Mesenchymal stem cell (in vitro differentiated cells and primary cell): ENCODE measurements at places on chromosomes 2 and 18.

- no peak for DNase-seq
These were observed 127.7 kb downstream of the SOCS6 start for GRCh38 chr18:70416496-70416895.

GRCh38 chr2:60070736-60071489 is 482.5 kb downstream of the BCL11A start:
- DNase-seq = no peak

GRCh38 chr18:74277296-74277695 is 14.5 kb downstream of the CYB5A start:
- no peak for DNase-seq

GRCh38 chr2:70852824-70853223 is 17.2 kb upstream of the CD207 start:
- no peak for DNase-seq

DNA sequence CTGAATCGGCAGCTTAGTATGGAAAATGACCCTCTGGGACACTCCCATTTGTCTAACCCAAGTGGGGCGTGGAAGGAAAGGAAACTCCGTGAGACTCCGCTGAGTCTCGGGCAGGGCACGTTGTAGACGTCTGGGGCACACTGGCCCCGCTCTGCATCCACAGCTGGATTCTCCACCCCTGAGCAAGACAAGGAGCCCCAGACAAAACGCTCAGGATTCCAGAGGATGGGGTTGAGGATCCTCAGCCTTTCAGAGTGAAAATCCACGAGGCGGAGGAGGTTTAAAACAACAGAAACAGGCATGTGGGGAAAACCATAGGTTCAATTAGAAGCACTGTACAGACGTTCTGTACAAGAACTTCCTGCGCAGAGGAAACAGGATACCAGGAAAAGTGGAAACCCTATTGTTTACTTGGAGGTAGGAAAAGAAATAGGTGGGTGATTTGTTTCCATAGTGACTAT is 124.9 kb upstream of the ZNF236 start:
- DNase-seq = no peak

DNA sequence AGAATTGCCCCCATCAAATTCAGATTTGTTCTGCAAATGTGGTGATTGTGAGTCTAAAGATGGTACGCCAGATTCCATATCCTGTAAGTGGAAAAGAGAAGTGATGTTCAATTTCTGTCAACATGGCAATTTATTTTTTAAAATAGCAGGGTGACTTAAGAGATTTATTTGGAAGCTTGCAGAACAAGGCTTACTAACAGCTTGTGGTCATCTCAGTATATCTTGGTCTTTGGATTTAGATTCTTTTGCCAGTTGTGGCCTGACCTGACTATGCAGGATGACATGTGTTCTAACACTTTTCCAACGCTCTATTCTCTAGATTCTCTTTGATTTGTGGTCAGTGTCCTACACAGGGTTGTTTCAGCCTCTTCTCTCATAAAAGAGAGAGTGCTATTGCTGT is 74.4 kb downstream of the MAP3K20 start:
- peak; percentile 86 for DNase-seq

DNA sequence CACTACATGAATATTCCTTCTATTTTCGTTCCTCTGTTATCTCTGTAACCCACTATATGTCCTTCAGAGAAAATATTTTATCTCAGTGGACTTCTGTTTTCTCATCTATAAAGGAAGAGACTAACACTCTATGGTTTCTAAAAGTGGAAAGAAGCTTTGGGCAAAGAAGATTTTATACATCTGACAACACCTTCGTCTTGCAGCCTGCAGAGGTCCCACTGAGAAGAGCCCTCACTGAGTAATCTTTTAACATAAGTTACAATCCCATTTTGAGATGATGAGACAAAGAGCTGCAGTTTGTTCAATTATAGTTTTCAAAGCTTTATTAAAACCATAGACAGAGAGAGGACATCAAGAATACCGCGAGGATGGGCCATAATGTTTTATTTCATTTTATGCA is 28.7 kb downstream of the XIRP2 start:
- DNase-seq = no peak

GRCh38 chr2:212213191-212213590 is 325.4 kb downstream of the ERBB4 start:
- DNase-seq = no peak

DNA sequence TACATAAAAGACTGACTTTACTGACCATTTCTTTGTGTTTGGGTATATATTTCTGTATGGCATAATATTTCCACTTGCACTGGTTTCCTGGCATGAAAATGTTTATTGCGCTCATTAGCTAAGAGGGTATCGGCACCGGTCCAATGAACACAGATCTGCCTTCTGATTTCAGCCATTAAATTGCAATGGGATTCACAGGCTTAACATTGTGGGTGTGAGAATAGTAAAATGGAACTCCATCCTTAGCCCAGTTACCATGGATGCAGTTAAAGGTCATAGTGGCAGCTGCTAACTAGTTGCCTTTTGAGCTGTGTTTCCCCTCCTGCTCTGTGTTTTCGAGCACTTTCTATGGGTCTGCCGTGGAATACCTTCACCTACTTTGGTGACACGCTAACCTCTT is 352.6 kb upstream of the POU3F3 start:
- no peak for DNase-seq

GRCh38 chr2:150631236-150631821 is 143.9 kb upstream of the RND3 start:
- DNase-seq = no peak

DNA sequence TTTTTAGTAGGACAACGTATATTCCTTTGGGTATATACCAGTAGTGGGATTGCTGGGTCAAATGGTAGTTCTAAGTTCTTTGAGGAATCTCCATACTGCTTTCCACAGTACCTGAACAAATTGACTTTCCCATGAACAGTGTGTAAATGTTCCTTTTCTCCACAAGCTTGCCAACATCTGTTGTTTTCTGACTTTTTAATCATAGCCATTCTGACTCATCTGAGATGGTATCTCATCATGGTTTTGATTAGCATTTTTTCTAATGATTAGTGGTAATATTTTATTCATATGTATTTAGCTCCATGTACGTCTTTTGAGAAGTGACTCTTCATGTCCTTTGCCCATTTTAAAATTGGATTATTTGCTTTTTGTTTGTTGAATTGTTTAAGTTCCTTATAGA is 58.4 kb upstream of the CERS6 start:
- DNase-seq = no peak

DNA sequence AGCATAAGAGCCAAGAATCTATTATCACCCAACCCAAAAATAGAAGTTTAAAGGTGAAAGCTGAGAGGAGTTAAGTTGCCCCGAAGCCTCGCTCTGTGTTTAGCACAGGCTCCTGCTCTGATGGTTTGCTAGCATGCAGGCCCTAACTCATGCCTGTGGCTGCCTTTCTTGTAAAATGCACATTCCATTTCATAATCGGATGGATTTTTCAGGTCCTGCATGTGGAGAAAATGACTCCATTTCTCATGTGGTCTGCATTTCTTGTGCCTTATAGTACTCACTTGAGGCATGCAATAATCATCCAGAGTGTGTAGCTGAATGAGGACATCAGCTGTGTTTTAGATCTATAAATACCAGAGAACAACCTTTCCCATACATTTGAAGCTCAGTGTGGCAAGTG is 381.8 kb downstream of the CPS1 start:
- DNase-seq = no peak

GRCh38 chr2:235554385-235554784 is 60.5 kb downstream of the AGAP1 start:
- no peak for DNase-seq

- DNase-seq = no peak
These were observed 49.1 kb downstream of the KCNIP3 start for GRCh38 chr2:95346231-95346737.

DNA sequence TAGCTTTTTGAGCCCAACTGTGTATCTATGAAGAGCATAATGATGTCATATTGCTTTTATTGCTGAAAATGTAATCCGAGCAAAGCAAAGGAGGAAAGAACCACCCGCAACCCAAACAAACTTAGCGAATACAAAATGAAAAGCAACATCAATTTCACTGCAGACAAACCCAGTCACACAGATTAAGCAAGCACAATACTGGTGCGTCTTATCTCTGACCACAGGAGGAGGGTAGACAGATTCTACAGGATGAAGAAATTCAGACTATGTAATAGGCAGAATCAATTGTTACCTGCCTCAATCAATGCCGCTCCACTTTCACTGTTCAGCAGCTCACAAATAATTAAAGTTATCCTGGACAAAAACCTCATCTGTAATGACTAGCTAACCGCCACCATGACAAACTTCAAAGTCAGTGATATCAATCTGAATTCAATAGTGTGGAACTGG is 115.5 kb upstream of the SP3 start:
- no peak for DNase-seq

DNA sequence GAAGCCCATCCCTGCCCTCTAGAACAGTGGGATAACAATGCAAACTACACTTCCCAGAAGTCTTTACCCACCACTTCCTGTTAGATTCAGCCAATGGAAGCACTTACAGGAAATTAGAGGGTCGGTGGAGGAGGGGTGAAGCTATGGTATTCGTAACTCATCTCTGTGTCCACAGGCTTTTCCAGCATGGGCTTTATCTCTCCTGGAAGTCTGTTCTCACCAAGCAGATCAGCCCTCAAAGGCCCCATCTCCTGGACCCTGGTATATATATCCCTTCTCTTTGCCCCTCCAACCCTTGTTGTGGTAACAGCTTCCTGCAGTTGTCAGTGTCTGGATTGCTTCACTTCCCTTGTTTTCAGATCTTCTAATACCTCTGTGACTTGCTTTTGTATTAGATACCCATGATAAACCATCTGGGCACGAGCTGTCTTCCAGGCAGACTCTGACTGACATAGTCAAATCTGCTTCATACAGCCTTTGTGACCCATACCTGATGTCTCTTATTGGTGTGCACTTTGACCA is 475.0 kb upstream of the POU3F3 start:
- DNase-seq = no peak

- peak; percentile 22 for DNase-seq
These were observed 122.9 kb downstream of the LCLAT1 start for GRCh38 chr2:30569946-30570345.

DNA sequence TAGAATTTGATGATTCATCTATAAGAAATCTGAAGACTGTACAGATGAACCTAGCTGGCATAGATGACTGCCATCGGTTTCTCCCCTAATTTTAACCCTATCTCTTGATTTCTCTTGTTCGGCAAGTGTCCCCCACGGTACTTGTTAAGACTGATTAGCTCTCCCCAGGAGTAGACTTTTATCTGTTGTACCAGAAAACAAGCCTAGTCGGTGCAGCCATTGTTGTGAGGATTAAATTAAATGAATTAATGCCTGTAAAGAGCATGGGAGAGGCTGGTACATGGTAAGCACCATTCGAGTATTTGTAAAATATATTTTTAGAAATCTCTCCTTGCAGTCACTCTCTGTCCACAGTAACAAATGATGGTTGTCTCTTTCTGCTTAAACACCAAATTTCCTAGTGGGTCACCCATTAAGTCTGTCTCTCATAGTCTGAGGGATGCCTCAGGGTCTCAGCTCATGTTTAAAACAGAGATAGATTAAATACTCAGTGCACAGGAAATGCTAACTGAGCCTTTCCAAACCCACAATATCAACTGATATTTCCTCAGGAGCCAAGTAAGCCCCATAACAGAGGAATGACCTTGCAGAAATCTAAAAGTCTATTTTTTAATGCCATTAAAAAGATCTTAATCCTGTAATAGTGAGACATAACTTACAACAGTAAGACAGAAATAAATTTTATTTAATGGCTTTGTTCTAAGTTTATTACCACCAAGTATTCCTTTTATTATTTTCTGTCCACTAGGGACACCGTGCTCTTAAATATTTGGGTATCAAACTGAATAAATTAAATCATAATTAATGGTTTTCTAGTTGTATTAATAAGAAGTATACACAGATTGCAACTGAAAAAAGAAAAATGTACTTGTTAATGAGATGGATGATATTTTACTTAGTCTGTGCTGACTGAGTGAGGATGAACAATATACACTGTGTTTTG is 2.9 kb upstream of the B4GALT6 start:
- no peak for DNase-seq

DNA sequence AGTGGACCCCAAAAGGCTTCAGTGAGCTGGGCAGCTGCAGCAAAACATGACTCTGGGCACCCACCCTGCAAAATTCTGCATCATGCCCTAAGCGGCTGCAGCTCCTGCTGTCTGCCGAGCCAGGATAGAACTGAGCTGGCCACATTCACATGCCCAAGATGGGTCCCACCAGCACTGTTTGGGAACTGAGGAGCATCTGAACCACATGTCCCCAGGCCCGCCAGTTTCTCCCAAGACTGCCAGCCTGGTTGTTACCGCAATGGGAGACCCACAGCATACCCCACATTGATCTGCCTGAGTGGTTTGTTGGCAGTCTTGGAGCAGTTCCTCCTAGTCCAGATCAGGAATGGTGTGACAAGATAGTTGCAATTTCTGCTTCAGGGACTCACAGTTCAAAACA is 946.8 kb downstream of the CPS1 start:
- DNase-seq = no peak

- DNase-seq = no peak
These were observed 75.6 kb downstream of the SRD5A2 start for GRCh38 chr2:31505111-31505510.

DNA sequence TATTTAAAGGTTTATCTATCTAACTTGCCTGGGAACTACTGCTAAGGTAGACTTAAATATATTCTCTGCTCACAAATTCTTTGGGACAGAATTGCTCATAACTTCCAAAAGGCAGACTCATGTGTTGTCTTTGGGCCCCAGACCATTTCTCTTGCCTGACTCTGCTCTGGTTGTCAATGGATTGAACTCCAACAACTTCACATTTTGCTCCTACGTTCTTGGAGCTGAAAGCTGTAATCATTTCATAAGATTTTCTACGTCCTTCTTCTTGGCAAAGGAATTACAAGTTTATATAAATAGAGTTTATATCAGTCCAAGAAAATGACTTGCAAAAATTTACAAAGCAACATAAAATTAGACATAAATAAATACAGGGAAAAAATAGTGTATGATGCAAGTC is 32.9 kb upstream of the PPM1B start:
- peak; percentile 33 for DNase-seq

GRCh38 chr2:171227066-171227782 is 66.5 kb upstream of the TLK1 start:
- DNase-seq = no peak
